NCI-H774 (cell line): ENCODE measurements at places on chromosomes 6 and 20.

- no peak for DNase-seq
These were observed 11.0 kb upstream of the HINT3 start for GRCh38 chr6:125945378-125946141.

DNA sequence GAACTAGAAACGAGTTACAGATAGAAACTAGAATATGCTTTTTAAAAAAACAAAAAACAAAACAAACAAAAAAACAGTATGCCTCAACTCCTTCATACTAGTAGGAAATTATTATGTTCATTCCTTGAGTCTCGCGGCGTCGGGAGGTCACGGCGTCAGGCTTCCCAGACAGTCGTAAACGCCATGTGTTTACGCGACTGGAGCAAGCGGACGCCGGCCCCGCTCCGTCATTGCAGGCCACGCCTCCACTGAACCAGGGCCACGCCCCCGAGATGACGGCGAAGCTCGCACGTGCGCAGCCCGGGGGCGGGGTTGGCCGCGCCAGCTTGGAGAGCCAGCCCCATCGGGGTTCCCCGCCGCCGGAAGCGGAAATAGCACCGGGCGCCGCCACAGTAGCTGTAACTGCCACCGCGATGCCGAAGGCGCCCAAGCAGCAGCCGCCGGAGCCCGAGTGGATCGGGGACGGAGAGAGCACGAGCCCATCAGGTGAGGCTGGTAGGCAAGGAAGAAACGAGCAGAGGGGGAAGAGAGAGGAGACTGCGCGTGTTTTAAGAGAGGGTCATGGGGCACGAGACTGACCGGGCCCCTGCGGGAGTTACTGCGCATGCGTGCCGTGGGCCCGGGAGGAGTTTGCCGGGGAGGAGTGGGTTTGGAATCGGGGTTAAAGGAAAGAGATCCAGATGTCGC, at the start of gene ABCF1:
Gene ABCF1, plus strand, starts transcription at position 368 of the 687 bp plus-strand sequence. Its CDS starts 46 bp downstream, at position 414.
- DNase-seq = peak; percentile 97

GRCh38 chr6:73062130-73062529, 163.2 kb downstream of the KHDC1L start:
- no peak for DNase-seq

GRCh38 chr20:48673507-48673906, 154.3 kb downstream of the PREX1 start:
- no peak for DNase-seq

- no peak for DNase-seq
These were observed 17.1 kb downstream of the NTSR1 start for GRCh38 chr20:62725596-62726268.

GRCh38 chr6:14081126-14081525, 36.4 kb upstream of the CD83 start:
- no peak for DNase-seq

- DNase-seq = no peak
These were observed 38.8 kb downstream of the MAP7 start for GRCh38 chr6:136511397-136511796.

DNA sequence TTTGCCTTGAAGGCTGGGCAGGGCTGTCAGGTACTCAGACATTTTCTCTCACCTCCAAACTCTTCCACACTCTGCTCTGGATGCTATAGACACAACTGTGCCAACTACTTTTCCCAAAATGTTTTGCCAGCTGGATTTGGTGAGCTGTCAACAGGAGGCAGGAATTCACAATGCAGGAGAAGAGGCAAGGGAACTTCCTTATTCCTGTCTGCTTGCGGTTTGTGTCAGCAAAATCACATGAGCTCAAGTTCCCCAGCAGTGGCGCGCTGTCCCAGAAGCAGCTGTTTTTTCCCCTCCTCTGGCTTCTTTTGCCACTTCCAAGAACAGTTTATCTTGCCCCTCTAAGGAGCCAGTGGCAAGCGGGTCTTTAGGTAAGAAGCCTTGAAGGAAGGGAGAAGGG, 608.2 kb downstream of the PRKN start:
- DNase-seq = no peak
